ENCODE measurements at places on chromosomes 2 and 18. TPM values are rescaled to one million over a fixed set of nuclear protein-coding genes. Genes with fewer than 3 reads are reported as not detected.

Gene SGPP2
- total RNA-seq, result 0.89 TPM

Gene ITGB6
- total RNA-seq, result 2.2 TPM

Gene HOXD12
- not detected for total RNA-seq

Gene OR6B2
- not detected for total RNA-seq

Gene GRP
- total RNA-seq, result not detected

Gene IL18RAP
- not detected for total RNA-seq

Gene MALL
- total RNA-seq, result 18.6 TPM

Gene CENPA
- not detected for total RNA-seq

DNA sequence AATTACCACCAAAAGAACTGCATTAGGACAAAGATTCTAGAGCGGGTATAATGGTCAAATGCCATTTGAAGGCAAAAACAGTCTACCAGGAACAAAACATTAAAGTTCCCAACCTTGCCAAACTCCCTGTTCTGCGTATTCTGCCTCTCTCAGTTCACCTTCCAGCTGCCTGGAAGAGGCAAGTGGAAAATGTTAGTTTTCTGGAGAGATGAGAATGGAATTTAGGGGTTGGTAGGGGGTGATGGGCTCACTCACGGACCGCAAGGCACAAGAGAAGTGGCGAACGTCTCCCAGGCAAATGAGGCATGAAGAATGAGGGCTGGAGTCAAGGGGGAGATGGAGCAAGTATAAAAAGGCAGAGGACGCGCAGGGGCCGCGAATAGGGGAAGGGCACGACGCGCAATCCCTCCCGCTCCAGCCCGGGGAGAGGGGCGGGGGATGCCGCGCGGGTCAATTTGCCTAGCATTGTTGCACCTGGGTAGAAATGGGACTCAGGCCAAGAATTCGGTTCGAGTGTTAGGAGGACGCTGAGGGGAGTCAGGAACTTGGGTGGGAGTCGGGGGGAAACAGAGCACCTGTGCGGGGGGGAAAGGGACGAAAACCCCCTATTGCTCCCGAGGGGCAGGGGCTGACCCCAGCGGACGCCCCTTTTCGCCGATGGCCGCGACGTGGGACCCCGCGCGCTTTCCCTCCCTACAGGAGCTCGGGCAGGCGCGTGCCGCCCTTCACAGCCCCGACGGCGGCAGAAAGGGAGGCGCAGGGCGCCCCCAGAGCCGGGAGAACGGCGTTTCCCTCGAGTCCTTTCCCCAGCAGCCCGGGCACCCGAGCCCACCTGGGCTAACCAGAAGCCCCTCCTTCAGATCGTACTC, 573 bp downstream of the PAIP2B start:
- peak; percentile 4 for ATAC-seq

DNA sequence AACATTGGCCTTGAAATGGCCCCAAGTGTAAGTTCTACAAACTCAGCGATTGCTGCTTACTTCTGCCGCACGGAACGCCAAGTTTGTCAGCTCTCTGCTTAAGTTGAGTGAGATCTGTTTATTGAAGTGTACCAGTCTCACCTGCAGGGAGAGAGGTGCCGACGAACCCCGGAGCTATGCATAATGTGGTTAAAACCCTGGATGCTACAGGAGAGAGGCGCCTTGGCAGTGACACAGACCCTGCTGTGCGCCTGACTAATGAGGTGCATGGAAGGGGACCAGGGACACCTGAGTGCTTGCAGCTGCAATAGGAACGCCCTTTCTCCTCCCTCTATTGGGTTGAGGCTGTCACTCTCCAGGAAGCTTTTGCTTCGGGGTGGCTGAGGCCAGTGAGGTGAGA, 979 bp downstream of the SLC9A2 start:
- no peak for ATAC-seq

- ATAC-seq, result no peak
These were observed 14.2 kb downstream of the IL18RAP start for GRCh38 chr2:102437122-102437521.

- peak; percentile 11 for ATAC-seq
These were observed 338 bp upstream of the THUMPD2 start for GRCh38 chr2:39779341-39779851.

GRCh38 chr2:190867212-190867611, 13.4 kb upstream of the GLS start:
- no peak for ATAC-seq

GRCh38 chr2:74059137-74059775, 74.5 kb downstream of the TET3 start:
- no peak for ATAC-seq

- no peak for ATAC-seq
These were observed 1.3 kb upstream of the PAX3 start for GRCh38 chr2:222299906-222300725.

DNA sequence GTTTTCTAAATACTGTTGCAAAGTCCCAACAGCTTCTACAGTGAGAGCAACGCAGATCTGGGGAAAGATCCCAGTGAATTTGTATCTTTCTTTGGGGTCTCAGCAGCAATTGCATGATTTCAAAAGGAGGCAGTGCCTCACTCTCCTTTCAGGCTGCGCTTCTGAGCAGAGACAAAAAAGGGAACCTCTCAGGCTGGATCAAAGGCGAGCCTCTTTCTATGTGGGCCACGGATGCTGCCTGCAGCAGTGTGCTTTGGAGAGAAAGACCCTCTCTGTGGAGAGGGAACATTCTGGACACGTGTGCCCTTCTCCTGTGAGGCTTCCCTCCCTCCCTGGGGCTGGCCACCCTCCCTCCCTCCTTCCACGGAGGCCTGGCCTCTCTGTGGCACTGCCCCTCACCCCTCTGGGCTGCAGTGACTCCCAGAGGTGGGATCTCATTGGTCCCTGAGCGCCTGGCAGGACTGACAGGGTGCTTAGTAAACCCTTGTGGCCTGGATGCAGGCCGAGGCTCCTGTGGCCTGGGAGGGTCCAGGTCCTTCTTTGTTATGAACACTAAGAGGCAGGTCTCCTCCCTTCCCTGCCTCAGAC, 21.6 kb upstream of the PDIA6 start:
- ATAC-seq, result no peak

DNA sequence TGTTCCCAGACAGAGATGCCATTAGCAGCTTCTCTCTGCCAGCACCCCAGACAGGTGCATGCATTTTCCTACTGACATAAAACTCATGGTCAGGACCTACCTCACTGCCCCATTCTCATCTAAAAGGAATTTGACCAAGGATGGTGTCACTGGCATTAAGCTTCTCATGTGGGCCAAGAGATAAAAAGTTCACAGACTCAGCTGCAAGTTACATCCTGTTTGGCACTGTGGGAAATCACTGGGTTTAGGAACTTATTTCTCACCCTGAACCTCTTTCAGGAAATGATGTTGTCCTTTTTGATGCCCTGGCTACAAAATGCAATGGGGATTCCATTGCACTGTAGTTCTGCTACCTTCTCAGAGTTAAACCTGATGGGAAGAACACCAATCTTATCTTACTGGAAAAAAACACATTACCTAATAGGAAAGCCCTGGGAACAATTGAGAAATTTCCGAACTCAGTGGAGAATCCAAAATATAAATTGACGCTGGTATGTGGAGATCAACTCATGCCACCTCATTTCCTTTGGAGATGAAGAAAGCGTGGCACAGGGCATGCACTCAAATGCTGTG, 252.1 kb upstream of the COPS8 start:
- ATAC-seq, result peak; percentile 31

DNA sequence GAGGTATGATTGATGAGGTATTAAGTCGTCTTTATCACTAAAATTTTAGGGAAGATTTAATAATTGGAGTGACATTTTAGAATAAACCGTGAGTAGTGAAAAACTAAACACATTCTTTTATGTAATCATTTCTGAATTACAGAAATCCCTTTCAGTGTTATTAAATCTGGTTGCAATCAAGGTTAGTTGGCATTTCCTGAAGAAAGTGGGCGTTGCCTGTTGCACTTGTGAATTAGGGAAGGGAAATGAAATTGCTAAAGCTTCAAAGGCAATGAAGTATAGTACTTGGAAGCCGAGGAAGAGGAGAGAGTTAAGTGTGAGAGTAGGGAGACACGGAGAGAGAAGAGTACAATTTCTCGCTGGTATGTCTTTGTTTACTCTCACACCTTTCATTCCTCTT, 274.5 kb downstream of the SLC8A1 start:
- ATAC-seq, result no peak

- no peak for ATAC-seq
These were observed 13.7 kb downstream of the NCL start for GRCh38 chr2:231450548-231450989.

DNA sequence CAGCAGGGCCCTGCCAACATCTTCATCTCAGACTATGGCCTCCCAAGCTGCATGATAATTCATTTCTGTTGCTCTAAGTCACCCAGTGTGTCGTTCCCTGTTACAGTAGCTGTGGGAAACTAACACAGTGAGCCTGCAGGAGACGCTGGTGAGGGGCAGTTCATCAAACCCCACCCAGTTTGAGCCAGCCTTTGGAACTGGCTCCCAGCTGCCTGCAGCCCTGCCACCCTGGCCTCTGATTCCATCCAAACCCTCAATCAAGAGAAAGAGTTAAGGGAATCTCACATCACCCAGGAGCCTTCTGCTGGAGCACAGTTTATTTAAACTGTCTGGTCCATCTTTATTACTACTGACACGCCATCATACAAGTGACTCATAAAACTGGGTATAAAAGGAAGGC, 64.9 kb upstream of the ZCCHC2 start:
- ATAC-seq, result no peak

- no peak for ATAC-seq
These were observed 18.8 kb downstream of the LMAN1 start for GRCh38 chr18:59340312-59340711.

DNA sequence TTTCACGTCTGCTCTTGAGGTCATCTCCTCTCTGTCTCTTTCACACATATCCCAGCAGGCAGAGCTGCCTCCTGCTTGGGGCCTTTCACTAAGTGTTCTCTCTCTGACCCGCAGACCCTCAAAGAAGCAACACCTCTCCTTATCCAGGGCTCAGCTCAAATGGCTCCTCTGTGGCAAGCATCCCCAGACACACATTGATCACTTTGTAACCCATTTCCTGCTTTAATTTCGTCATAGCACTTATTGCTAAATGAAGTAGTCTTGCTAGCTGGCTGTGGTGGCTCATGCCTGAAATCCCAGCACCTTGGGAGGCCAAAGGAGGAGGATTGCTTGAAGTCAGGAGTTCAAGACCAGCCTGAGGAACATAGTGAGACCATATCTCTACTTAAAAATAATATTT, 41.4 kb downstream of the SGPP2 start:
- ATAC-seq, result no peak

GRCh38 chr2:117074756-117075155, 739.7 kb upstream of the DDX18 start:
- ATAC-seq, result no peak

DNA sequence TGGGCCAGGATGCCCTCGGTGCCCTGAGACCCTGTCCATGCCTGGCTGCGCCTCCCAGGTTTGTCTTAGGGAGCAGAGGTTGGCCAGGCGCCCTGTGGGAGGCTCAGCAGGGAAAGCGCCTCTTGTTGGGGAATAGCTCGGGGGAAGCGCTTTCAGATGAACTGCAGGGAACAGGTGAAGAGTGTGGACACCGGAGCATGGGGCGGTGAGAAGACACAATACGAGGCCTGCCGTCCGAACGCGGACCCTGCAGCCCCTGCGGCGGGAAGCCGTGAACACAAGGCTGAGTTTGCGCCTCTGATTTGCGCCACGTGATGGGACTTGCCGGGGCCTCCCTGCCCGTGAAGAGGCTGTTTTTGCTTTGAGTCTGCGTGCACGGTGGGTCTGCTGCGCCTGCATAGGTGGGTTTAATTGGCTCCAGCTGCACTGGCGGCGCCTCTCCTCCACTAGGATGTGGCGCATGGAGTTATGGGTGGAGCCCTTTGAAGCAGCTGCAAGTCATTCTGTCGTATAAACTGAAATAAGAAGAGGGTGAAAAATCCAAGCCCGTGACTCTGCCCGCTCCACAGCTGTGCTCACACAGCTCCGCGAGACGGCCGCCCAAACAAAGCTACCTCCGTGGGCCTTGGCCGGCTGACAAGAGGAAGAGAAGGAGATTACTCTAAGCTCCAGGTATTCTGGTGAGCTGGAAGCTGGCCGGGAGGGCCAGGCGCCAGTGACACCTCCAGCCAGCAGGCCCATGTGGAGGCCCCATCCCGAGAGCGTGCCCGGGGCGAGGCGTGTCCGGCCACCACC, 103.5 kb upstream of the CTDP1 start:
- ATAC-seq, result peak; percentile 40

GRCh38 chr2:128092656-128093055, 1.7 kb downstream of the UGGT1 start:
- no peak for ATAC-seq

- ATAC-seq, result peak; percentile 28
These were observed 46.2 kb upstream of the B3GNT2 start for GRCh38 chr2:62149708-62150107.

- no peak for ATAC-seq
These were observed 25.3 kb downstream of the TSHZ1 start for GRCh38 chr18:75235896-75236295.

- ATAC-seq, result no peak
These were observed 202.9 kb downstream of the ARL4C start for GRCh38 chr2:234293973-234294372.

DNA sequence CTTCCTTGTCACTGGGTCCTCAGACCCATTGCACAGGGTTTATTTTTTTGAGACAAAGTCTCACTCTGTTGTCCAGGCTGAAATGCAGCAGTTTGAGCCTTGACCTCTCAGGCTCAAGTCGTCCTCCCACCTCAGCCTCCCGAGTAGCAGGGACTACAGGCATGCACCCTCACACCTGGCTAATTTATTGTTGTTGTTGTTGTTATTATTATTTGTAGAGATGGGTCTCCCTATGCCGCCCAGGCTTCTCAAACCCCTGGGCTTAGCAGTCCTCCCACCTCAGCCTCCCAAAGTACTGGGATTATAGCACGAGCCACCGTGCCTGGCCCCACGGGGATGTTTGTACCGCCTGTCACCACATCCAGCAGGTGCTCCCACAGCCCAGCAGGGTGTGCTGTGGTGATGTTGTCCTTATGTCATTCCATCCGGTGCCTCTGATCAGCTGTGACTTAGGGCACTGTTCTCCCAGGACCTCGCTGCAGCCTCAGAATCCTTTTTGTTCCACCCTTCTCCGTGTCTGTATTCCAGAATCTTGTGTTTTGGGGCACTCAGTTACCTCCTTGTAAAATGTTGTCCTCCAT, 182.3 kb downstream of the INO80D start:
- ATAC-seq, result no peak

GRCh38 chr2:21256006-21256405, 132.2 kb downstream of the TDRD15 start:
- ATAC-seq, result peak; percentile 66

- ATAC-seq, result no peak
These were observed 122.5 kb upstream of the NCKAP5 start for GRCh38 chr2:133690780-133691179.

- peak; percentile 98 for ATAC-seq
These were observed 42.5 kb downstream of the COPS8 start for GRCh38 chr2:237128026-237128703.
